ENCODE measurements at places on chromosomes 11 and 22.

DNA sequence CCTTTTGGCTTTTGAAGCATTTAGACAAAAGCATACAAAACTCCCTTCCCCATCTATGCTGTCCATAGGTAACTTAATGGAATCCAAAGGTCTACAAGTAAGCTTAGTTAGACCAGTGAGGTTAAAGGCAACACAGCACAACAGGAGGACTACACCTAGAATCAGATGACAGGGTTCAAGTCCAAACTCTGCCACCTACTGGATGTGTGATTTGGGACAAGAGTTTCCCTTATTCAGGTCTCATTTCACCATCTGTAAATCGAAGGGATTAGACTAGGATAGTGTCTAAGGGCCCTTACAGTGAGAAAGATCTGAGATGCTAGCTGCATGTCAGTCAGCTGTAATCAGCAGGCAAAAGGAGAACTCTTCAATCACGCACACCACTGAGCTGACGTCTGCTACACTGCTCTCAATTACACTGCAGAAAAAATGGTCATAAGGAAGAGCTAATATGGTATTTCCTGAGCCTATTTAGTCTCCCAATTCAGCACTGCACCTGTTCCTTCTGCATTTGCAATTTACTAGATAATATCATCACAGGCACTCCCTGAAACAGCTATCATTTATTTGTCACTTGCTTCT is 82.2 kb downstream of the SERGEF start:
- DNase-seq, result no peak

DNA sequence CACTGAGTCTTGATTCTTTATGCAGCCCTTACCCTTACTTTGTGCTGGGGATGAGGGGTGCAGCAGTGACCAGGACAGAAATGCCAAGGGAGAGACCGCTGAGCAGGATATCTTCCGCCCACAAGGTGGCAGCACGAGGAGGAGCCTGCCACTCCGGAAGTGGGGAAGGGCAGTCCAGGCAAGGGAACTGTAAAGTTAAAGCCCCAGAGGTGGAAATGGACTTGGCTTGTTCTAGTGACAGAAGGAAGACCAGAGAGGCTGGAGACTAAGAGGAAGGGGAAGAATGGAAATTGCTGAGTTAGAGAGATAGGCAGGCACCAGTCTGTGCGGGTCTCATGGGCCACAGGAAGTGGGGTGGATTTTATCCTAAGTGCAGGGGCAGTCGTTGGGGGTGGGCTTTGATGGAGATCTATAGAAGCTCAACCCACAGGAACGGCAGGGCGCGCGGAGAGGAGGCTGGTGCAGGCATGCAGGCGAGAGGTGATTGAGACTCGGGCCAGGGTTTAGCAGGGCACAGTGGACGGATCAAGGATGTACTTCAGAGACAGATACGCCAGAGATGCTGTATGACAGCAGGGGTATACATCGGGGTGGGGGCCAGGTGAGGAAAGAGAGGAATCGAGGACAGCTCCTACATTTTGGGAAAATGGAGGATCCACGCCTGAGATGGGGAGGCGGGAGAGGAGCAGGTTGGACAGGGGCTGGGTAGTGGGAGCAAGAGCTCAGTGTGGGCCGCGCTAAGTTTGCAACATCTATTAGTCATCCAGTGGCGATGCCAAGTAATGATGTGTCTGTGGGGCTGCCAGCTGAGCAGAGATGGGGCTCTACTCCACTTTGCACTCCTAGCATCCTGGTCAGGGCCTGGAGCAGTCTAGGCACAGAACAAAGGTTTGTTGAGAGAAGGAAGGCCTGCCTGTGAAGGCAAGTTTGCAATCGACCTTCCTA is 3.3 kb upstream of the GRK2 start:
- DNase-seq, result peak; percentile 82

GRCh38 chr22:36383110-36383581 is 4.6 kb downstream of the MYH9 start:
- no peak for DNase-seq

GRCh38 chr11:31812383-31813381 is 1.6 kb upstream of the PAX6 start:
- DNase-seq, result no peak

GRCh38 chr22:50085211-50085972 is at the start of gene MLC1:
Gene MLC1 (minus strand): TSS chr22:50085426. CDS start chr22:50084902, 524 bp downstream.
- no peak for DNase-seq

- peak; percentile 77 for DNase-seq
Observed at GRCh38 chr22:31346255-31346732, at the start of gene PATZ1. Gene PATZ1 (minus strand): TSS chr22:31346346. CDS start chr22:31345602, 744 bp downstream.

DNA sequence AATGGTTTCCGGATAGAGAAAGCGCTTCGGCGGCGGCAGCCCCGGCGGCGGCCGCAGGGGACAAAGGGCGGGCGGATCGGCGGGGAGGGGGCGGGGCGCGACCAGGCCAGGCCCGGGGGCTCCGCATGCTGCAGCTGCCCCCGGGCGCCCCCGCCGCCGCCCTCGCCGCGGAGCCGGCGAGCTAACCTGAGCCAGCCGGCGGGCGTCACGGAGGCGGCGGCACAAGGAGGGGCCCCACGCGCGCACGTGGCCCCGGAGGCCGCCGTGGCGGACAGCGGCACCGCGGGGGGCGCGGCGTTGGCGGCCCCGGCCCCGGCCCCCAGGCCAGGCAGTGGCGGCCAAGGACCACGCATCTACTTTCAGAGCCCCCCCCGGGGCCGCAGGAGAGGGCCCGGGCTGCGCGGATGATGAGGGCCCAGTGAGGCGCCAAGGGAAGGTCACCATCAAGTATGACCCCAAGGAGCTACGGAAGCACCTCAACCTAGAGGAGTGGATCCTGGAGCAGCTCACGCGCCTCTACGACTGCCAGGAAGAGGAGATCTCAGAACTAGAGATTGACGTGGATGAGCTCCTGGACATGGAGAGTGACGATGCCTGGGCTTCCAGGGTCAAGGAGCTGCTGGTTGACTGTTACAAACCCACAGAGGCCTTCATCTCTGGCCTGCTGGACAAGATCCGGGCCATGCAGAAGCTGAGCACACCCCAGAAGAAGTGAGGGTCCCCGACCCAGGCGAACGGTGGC is 15.7 kb downstream of the PIK3IP1 start:
- DNase-seq, result no peak

DNA sequence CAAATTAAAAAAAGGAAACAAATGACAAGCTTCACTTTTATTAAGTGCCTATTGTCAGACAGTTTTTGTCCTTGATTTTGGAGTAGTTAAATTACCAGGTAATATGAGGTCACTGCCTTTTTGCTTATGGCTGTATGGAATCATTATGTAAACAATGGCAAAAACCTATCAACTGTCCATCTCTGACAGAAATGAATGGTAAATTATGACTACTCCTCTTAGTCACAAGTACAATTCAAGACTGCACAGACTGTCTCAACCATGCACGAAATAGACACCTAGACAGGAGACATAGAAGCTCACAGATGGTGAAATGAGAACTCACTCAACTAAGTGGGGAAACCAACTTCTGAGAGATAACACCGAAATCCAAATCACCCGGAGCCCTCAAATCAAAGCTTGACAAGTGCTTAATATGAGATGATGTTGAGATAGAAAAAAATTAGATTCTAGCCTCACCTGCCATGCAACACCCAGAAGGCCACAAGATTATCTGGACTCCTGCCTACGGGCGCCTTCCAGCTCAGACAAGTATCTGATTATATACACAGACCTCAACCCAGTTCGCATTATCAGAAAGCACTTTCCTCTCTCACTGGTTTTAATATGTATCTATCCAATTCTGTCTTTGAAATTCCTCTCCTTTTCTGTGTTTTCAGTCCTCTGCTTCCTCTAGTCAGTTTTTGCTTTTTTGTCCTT is 199.3 kb downstream of the CADM1 start:
- DNase-seq, result no peak

DNA sequence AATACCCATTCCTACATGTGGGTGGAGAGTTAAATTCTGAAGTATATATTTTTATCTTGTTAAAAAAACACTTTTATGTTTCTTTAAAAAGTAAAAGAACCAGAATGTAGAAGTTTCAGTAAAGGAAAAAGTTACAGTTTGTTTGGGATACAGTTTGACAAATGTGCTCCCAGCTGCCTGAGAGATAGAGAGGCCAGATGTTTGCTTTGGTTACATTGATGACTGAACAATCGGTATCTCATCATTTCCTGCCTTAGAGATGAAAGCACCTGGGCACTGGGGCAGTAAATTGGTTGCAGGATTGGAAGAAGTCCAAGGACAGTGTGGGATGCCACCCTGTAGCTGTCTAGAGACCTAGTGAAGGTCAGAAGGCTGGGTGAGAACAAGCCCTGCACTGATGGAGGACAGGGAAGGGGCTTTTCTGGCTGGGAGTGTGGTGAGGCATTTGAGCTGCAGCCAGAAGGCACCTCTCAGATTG is 16.6 kb downstream of the MED15 start:
- DNase-seq, result no peak

DNA sequence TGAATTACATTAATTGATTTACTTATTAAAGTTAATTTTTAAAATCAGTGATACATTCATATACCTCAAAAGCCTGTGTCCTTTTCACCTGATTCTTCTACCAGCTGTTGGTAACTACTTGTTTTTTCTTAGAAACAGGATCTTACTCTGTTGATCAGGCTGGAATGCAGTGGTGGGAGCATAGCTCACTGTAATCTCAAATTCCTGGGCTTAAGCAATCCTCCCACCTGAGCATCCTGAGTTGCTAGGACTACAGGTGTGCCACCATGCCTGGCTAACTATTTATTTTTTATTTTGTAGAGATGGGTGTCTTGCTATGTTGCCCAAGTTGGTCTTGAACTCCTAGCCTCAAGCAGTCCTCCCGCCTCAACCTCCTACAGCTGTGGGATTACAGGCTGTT is 4.7 kb downstream of the TRIM44 start:
- no peak for DNase-seq

GRCh38 chr11:113697756-113698407 is 8.2 kb downstream of the TMPRSS5 start:
- no peak for DNase-seq

DNA sequence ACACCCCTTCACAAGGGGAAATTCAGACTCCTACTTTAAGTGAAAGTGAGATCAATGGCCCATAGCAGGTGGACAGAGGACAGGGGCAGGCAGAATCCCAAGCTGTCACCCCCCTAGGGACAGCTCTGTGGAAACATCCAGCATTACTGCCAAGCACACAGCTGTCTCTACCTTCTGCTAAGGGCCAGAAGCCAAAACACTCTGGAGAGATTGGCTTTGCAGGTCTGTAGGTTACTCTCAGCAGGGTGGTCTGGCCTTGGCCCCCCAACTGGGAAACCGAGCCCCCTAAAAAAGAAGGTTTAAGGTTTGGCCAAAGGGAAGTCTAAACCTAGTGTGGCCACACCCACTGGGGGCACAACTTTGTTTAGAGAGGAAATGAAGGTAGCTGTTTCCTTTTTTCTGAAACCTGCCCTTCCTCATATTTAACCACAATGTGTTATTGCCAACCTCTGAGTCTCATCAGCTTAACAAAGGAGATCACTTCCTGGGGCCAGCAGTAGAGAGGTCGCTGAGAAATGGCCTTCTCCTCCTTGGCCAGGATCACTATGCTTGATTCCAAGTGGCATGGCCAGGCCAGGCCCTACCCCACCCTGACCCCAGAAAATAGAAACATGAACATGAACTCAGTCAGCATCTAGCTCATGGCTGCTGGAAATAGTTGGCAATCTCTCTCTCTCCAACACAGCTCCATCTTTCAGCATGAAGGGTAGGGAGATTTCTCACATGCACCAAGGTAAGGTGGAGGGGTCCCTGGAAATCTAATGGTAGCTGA is 25.9 kb upstream of the SCARF2 start:
- no peak for DNase-seq

DNA sequence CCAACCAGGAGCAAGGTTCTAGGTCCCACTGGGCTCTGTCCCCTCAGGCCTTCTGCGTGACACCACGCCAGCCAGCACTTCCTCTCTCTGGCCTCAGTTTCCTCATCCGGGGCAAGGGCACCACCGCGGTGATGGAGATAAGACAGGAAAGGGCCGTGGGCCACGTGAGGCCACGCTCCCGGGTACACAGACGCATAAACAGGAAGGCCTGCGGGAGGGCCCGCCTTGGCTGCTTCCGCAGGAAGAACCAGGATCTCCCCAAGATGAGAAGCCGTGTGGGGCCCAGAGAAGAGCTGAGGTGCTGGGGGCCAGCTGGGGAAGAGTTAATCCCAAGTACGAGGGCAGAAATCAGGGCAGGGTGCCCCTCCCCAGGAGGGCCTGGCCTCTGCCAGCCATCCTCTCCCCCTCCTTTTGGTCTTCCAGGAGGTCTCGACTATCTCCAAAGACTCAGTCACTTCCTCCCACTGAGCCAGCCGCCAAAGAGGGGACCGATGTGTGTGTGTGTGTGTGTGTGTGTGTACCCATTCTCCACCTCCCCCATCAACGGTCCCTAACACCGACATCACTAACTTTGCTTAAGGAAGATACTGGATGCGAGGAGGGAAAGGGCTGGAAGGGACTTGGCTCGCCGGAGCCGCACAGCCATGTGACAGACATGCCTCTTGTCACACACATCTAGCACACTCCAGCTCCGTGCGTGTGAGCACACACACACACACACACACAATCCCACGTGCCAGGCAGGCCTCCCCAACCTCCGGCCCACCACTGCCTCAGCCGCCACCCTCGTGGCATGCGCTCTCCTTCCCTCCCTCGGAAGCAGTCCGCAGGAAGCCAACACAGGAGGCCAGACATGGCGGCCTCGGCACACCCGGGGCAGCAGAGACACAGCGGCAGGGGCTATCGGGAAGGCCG is 1.4 kb downstream of the MFNG start:
- peak; percentile 90 for DNase-seq

GRCh38 chr11:8586805-8587204 is 7.2 kb downstream of the STK33 start:
- no peak for DNase-seq

DNA sequence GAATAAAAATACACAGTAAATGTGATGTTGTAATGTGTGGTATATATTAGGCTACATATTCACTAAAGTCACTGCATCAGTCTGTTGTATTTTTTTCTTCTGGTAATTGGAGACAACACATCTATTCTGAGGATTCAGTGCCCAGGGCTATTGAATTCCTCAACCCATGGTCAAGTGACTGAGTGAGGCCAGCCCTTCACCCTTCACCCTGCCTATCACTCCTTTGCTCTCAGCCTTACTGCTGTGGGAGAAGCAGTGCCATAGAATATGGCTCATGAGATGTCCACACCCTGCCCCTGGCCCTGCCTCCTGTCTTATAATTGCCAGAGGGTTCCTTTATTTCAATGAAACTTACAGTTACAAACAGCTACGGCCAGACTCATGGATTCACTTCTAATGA is 295.6 kb downstream of the NTM start:
- no peak for DNase-seq

DNA sequence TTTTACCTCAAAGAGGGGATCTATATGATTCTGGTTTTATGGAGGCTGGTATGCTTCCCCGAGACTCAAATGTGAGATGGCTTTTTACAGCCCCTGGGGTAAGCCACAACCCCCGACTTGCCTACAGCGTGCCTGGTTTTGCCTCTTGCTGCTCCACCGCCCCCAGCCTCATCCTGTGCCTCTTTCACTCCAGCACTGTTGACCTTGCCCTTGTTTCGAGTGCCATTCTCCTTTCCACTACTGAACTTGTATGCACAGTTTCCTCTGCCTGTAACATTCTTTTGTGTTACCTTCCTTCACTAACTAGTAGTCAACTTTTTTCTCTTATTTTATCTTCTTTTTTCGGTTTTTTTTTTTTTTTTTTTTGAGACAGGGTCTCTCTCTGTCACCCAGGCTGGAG is 219.0 kb upstream of the ZBED5 start:
- no peak for DNase-seq
